Myometrial cell (primary cell): ENCODE measurements at places on chromosomes 11 and 22. TPM values are rescaled to one million over a fixed set of nuclear protein-coding genes. Genes with fewer than 3 reads are reported as not detected.

Gene MPZL2
- not detected in 2 replicates for total RNA-seq

Gene KCNJ11
- total RNA-seq = not detected in 2 replicates

Gene AQP11
- total RNA-seq = under 0.01 and 2.8 TPM in 2 replicates

Gene FAM227A
- 0.58 and 1.8 TPM in 2 replicates for total RNA-seq

Gene NRIP3
- 10.7 and 12.4 TPM in 2 replicates for total RNA-seq
